ENCODE measurements at places on chromosomes 4 and X. TPM values are rescaled to one million over a fixed set of nuclear protein-coding genes. Genes with fewer than 3 reads are reported as not detected.

The ACE2 gene
- polyA plus RNA-seq = not detected

The SLC16A2 gene
- polyA plus RNA-seq = 14.5 TPM

The FRAS1 gene
- 3.5 TPM for polyA plus RNA-seq

The OPHN1 gene
- 7.6 TPM for polyA plus RNA-seq

The CXorf65 gene
- polyA plus RNA-seq = not detected

The ZMAT1 gene
- polyA plus RNA-seq = 39.1 TPM

The IL2 gene
- polyA plus RNA-seq = not detected

The CLTRN gene
- polyA plus RNA-seq = 1.1 TPM

The CLNK gene
- not detected for polyA plus RNA-seq

The FAM47A gene
- not detected for polyA plus RNA-seq

The VCX3B gene
- not detected for polyA plus RNA-seq

The ZCCHC13 gene
- polyA plus RNA-seq = not detected

The GAGE12J gene
- not detected for polyA plus RNA-seq

The CENPVL1 gene
- polyA plus RNA-seq = 3.2 TPM

The TMPRSS11A gene
- not detected for polyA plus RNA-seq

The MBNL3 gene
- 0.22 TPM for polyA plus RNA-seq

The AFF2 gene
- 18.6 TPM for polyA plus RNA-seq

The CXorf49 gene
- polyA plus RNA-seq = not detected

The EMCN gene
- 4.0 TPM for polyA plus RNA-seq

The HMGB3 gene
- polyA plus RNA-seq = 234 TPM

The TAF7L gene
- 1.1 TPM for polyA plus RNA-seq

The MAGEC1 gene
- not detected for polyA plus RNA-seq

The ZDHHC15 gene
- 9.3 TPM for polyA plus RNA-seq

The STATH gene
- polyA plus RNA-seq = not detected

The ADGRL3 gene
- 90.1 TPM for polyA plus RNA-seq

The AR gene
- polyA plus RNA-seq = 1.1 TPM

The KCTD8 gene
- 1.2 TPM for polyA plus RNA-seq

The RAP1GDS1 gene
- polyA plus RNA-seq = 41.1 TPM

The TRIM60 gene
- not detected for polyA plus RNA-seq

The TEX13D gene
- not detected for polyA plus RNA-seq

The CNKSR2 gene
- 31.1 TPM for polyA plus RNA-seq

The PNCK gene
- polyA plus RNA-seq = 9.5 TPM

The SMR3B gene
- not detected for polyA plus RNA-seq

The RAB33A gene
- polyA plus RNA-seq = 74.7 TPM

The CCDC158 gene
- not detected for polyA plus RNA-seq

The ABCB7 gene
- polyA plus RNA-seq = 25.1 TPM

The PABPC4L gene
- not detected for polyA plus RNA-seq

Data from neural cell (in vitro differentiated cells).